ENCODE measurements at places on chromosomes 12 and 14. TPM values are rescaled to one million over a fixed set of nuclear protein-coding genes. Genes with fewer than 3 reads are reported as not detected.

Gene NGB
- total RNA-seq: not detected

GRCh38 chr14:94373708-94374107 is 14.7 kb downstream of the SERPINA1 start:
- DNase-seq: no peak

- no peak for DNase-seq
Observed at GRCh38 chr12:53468282-53468681, 16.4 kb downstream of the PCBP2 start.

GRCh38 chr12:45268672-45269411 is 52.9 kb downstream of the ANO6 start:
- DNase-seq: peak; percentile 88

Gene ABCC9
- total RNA-seq: 104 TPM

- no peak for DNase-seq
Observed at GRCh38 chr12:124559182-124560017, 8.0 kb downstream of the NCOR2 start.

Gene DIABLO
- 42.9 TPM for total RNA-seq

DNA sequence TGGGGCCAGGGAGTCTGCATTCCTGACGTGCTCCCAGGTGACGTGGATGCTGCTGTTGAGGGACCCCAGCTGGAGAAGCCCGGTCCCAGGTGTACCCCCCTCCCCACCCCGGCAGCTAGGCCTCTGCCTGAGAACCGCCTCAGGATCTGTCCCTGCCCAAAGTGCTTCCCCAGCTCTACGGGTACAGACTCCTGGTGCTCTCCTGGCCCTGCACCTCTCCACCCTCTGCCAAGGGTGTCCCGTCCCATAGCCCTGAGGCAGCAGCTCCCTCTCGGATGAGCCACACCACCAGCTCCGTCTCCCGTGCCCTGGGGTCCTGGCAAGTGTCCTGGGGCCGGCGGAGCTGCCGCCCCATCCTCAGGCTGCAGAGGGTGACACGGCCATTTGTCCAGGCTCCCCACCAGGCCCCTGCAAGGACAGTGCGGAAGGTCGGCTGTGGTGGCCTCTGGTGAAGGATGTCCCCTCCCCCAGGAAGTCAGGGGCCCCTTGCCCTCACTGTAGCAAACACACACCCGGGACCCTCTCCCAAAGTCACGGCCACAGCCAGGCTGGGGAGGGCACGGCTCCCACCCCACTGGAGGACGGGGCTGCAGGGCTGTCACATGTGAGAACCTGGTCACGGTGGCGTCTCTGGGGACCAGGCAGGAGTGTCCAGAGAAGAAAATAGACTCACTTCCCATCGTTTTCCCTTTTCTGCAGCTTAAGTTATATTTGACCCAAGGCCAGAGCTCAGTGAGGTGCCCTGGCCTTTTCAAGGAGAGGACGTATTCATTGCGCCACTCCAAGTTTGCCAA is 74.4 kb upstream of the FBRSL1 start:
- DNase-seq: no peak

Gene EAPP
- total RNA-seq: 43.6 TPM

Gene PRDM4
- total RNA-seq: 16.6 TPM

DNA sequence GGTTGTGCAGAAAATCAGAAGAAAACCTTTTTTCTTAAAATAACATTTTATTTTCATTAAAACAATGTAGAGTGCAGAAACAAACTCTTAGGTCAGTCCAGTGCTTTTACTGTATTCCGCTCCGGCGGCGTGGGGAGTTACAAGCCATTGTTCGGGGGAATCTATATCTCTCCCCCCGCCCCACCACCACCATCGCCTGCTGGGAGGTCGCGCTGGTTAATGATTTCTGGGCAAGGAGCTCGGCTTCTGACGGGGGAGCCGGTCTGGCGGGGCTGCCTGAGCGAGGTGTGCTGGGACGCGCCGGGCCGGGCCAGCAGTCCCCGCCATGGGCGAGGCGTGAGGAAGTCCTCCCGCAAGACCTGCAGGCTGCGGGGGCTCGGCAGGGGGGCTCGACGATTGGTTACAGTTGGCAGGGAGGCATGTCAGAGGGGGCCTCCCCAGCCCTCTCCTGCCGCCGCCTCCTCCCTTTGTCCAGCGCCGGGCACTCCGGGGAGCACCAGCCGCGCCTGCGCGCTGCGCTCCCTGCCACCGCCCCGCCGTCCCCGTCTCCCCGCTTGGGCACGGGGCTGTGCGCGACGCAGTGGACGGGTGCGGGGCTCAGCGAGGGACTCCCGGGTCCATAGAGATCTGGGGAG is 1.0 kb upstream of the DUSP6 start:
- peak; percentile 85 for DNase-seq

DNA sequence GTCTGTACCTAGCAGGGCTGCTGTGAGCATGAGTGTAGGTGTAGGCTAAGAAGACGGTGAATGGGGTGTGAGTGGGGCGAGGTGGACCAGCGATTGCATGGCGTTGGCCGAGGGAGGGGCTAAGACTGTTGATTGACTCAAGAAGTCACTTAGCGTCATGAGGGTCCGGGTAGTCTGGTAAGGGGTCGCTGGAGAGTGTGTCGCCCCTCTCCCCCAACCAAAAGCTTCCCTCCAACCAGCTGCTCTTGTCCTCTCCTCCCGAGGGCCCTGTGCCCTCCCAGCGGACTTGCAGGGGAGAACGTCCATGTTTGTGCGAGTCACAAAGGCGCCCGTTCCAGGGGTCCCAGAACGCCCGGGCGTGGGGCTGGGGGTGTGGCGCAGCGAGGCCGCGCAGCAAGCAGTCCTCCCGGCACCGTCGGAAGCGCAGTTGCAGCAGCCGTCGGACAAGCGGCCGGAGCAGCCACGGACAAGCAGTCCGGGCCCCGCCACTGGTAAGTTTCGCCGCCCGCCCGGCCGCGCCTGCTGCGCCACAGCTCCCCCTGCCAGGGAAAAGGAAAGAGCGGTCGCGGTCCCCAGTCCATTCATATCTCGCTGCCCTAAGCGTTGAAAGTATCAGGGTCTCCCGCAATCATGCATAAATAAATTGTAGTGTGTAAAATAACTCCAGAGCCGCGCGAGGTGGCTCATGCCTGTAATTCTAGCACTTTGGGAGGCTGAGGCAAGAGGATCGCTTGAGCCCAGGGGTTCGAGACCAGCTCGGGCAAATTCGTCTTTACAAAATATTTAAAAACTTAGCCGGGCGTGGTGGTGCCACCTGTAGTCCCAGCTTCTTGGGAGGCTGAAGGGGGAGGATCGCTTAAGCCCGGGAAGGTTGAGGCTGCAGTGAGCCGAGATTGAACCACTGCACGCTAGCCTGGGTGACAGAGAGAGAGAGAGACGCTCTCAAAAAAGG is at the start of gene CCDC63:
CCDC63 (plus strand) TSS at position 373 of the 952 bp plus-strand sequence. CDS start 5,968 bp downstream, outside the sequence.
- DNase-seq: peak; percentile 63

GRCh38 chr12:54526812-54527630 is 22.4 kb upstream of the PDE1B start:
- DNase-seq: peak; percentile 37

Gene FGF6
- total RNA-seq: 24.7 TPM

Gene SLC38A1
- 34.4 TPM for total RNA-seq

DNA sequence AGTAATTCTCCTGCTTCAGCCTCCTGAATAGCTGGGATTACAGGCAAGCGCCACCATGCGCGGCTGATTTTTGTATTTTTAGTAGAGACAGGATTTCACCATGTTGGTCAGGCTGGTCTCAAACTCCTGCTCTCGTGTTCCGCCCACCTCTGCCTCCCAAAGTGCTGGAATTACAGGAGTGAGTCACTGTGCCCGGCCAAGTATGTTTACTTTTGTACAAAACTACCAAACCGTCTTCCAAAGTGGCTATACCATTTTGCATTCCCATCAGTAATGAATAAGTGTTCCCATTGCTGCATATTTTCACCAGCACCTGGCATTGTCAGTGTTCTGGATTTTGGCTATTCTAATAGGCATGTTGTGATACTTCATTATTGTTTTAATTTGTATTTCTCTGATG is 8.4 kb upstream of the KRT6A start:
- no peak for DNase-seq

DNA sequence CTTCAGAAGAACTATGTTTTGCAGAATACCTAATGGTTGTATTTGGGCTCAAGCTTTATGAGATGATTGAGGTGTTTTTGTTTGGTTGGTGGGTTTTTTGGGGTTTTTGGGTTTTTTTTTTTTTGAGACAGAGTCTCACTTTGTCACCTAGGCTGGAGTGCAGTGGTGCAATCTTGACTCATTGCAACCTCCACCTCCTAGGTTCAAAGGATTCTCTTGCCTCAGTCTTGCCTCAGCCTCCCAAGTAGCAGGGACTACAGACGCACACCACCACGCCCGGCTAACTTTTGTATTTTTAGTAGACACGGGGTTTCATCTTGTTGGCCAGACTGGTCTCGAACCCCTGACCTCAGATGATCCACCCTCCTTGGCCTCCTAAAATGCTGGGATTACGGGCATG is 39.6 kb downstream of the ARL1 start:
- DNase-seq: no peak

DNA sequence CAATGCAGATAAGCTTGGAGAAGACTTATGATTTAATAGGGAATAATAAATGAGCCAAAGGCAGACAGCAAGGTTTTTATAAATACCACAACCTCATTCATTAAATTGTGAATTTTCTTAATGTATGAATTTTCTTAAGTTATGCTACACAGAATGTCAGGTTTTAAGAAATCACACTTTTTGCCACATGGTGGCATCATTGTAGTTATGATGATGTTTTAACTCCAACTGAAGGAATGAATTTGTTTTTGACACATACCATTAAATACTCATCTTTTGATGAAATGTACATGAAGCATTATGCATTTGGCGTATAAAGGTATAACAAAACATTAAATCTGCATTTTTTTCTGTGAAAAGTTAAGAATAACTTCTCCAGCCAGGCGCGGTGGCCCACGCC is 524.1 kb upstream of the FBXO33 start:
- DNase-seq: peak; percentile 5

- no peak for DNase-seq
Observed at GRCh38 chr14:22390824-22391461, 198.1 kb downstream of the DAD1 start.

Gene PPP1R36
- total RNA-seq: 0.31 TPM

Gene MYF5
- total RNA-seq: 31.1 TPM

Gene CIDEB
- 13.4 TPM for total RNA-seq
